ENCODE measurements at places on chromosomes 11 and 22.

GRCh38 chr22:38941488-38941987 is 15.9 kb upstream of the APOBEC3A start:
- no peak for DNase-seq

DNA sequence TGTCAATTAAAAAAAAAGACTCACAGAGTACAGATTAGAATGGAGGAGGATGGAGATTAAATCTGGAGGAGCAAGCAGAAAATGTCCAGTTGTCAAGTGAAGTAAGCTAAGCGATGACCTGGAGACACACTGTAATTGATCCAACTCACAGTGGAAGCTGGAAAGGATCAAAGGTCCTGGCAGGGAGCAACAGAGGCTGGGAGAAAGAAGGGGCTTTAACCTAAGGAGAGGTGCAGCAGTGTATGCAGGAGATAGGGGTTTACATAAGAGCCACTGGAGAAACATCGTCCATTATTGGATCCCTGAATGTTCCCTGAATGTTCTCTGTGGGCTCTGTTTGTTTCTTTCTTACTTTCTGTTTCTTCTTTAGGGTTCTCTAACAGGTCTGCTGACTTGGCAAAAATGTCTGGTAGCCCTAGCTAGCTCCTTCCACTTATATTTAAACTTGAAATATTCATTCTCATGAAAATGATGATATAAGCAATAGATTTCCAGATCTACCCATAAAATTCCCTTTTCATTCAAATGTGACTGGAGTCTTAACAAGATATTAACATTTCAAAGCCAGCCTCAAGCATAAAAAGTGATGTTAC is 30.1 kb upstream of the CAT start:
- no peak for DNase-seq

DNA sequence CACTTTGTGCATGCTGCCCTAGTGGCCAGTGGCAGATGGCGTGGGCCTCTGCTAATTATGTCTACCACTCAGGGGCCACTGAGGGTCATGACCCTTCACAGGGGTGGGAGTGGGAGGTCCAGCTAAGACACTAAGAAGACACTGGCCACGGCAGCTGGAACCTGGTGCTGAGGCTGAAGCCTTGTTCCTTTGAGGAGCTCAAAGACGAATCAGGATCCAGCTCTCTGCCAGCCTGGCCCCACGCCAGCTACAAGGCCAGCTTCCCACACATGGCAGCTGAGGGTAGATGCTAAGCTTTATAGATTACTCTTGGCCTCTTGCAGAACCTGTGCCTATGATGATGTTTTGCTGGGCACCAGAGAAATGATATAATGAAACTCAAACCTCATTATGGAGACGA is 226.3 kb downstream of the DSCAML1 start:
- no peak for DNase-seq

DNA sequence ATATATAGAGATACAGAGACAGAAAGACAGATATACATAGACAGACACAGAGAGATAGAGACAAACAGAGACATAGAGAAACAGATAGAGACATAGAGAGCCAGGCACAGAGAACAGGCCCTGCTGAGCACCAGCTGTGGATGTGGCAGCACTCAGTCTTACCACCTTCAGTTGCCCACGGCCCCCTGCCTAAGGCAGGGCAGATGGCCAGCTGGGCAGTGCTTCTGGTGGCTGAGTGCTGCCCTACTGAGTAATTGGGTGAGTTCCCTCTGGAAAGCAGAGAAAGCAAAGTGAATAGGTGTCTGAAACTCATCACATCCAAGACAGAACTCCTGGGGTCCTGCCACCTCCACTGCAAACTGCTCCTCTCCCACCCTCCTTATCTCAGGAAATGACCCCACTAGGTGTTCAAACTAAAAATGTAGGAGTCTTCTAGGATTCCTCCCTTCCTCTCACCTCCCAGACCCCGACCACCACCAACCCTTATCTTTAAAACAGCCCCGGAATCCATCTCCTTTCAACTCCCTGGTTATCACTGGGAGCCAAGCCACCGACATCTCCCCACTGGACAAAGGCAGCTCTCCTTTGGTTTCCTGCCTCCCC is 27.2 kb downstream of the SYN3 start:
- no peak for DNase-seq

GRCh38 chr22:37410174-37411055 is 16.9 kb downstream of the ELFN2 start:
- no peak for DNase-seq

DNA sequence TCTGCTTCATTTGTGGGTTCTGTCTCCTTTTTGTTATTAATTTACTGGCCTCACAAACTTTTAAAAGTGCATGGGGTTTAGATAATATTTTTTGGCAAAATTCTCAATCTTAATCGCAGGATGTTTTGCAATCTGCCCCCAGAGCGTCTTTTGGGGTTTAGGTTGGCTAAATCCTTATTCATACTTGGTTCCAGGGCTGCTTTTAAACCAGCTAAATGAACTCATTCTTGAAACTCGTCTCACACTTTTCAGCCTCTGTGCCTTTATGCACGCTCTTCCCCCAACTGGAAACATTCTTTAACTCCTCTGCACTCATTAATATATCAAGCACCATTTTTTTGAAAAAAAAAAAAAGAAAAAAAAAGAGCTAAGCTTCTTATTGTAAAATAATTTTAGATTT is 131.7 kb downstream of the KIF18A start:
- DNase-seq: no peak

DNA sequence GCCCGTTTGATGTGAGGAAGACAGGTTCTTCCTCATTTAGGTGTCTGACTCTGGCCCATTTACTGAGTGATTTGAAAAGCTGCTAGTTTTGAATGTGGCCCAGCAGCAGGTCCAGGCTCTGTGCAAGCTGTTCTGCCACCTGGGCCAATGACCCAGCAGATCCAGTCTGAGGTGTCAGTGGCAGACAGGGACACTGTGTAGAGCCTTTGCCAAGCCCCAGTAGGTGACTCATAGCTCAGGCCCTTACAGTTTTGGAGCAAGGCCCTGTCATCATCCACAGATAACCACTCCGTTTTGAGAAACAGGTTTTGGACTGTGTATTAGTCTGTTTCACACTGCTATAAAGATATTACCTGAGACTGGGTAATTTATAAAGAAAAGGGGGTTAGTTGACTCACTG is 23.9 kb downstream of the TSPAN32 start:
- DNase-seq: no peak

DNA sequence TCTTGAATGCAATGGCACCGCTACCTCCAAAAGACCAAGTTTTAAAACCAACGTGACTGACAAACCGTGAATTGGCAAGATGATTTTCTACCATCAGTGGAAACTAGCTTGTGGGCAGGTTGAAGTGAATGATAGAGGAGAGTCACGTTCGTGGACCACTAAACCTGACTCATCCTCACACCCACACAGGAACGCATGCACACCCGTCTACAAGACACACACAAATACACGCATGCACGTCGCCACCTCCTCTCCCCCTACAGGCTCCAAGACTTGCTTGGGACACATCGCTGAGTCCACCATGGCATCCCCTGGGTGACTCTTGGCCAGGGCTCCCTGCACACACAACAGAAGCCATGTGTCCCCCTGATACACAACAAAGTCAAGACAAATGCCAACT is 14.4 kb downstream of the TMPRSS6 start:
- DNase-seq: no peak

GRCh38 chr22:43385770-43386641 is 25.8 kb upstream of the MPPED1 start:
- DNase-seq: peak; percentile 74

- DNase-seq: no peak
Measured at GRCh38 chr22:23772649-23773473, at the start of gene MMP11. TSS of gene MMP11 (plus strand) at chr22:23772849. CDS start at chr22:23772871, 22 bp downstream.

- DNase-seq: no peak
Measured at GRCh38 chr11:97610854-97611253, 1221.0 kb downstream of the JRKL start.

DNA sequence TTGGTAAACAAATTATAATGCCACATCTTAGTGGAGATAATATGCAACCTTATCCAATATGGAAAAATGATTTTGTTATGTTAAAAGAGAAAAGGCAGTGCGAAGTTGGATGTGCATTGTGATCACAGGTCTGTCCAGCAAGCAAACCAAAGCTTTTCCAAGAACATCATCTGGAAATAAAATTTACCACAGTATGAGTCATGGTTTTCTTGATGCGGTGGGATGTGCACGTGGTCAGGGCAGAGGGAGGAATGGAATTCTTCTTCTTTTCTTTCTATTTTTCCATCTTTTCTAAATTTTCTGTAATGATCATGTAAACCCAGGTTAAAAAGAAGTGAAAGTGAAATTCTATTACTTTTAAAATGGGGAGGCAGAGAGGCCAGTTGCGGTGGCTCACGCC is 169.8 kb downstream of the C11orf91 start:
- no peak for DNase-seq

GRCh38 chr11:3747704-3748103 is 49.6 kb downstream of the NUP98 start:
- no peak for DNase-seq

- DNase-seq: no peak
Measured at GRCh38 chr11:11677672-11678356, 56.0 kb upstream of the GALNT18 start.

- DNase-seq: no peak
Measured at GRCh38 chr11:116511684-116512083, 261.1 kb downstream of the BUD13 start.

GRCh38 chr11:10387206-10388083 is 67.6 kb upstream of the AMPD3 start:
- DNase-seq: peak; percentile 36

- DNase-seq: no peak
Measured at GRCh38 chr22:36166518-36167220, 6.1 kb upstream of the APOL3 start.

GRCh38 chr11:42764936-42765335 is 546.9 kb upstream of the API5 start:
- no peak for DNase-seq

DNA sequence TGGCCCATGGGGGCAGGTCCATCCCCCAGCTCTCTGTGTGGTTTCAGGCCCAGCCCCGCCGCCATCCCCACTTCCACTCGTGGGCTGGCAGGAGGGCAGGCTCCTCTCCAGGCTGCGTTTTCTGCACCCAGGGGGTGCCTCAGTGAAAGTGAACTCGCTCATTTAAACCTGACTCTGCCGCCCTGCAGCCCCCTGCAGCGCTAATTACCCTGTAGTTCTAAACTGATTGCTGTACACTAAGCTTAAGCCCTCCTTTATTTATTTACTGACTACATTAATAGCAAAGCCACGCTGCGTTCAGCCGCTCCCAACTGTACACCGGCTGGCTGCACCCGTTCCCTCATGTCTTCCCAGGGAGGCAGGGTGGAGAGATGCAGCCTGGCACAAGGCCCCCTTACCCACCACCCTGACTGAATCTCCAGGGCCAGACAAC is 36.6 kb upstream of the NNMT start:
- no peak for DNase-seq

DNA sequence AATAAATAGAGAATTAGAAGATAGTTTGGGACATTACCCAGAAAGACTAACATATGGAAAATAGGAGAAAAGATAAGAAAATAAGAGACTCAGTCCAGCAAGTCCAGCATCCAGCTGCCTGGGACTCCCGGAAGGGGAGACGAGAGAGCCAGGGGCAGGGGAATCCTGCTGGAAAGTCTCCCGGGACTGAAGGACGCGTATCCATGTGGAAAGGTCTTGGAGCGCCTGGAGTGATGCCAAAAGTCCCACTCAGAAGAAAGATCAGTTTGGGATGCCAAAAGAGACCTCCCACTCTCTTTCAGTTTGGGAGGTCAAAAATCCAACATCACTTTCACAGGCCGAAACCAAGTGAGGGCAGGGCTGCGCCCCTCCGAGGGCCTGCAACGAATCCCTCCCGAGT is 30.7 kb downstream of the LRFN4 start:
- no peak for DNase-seq

DNA sequence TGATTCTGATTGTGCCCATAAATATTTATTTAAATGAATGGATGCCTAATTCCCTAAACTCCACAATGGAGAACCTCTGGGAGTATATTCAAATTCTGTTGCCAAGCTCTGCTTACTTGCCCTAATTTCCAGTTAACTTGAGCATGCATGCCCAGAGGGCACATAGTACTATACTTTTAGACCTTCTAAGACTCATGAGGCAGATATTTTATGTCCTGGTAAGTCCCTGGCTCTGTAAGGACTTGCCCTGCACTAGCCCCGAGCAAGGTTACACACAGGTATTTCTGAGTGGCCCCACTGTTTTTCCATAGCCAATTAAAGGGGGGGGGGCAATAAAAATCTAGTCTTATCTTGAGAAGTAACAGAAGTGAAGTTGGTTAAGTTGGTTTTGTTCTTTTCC is 21.1 kb upstream of the CAPRIN1 start:
- DNase-seq: no peak

DNA sequence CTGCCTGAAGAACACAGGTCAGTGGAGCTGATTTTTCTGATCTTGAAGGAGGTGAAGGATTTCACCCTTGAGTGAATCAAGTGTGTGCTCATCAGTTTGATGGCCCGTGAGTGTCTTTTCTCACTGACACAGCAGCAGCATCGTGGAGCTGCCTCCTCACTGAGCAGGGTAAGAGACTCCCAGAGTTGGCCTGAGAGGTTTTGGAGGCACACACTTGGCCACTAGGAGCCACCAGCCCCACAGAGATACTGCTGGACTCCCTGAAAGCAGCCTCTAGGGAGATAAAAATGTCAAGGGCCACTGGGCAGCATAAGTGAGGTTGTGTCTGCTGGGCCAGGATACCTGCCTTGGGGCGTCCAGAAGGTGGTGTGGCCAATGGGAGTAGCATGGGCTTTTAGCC is 245.4 kb downstream of the GRIK4 start:
- no peak for DNase-seq

- no peak for DNase-seq
Measured at GRCh38 chr11:58805065-58805464, 39.4 kb downstream of the GLYATL2 start.

- no peak for DNase-seq
Measured at GRCh38 chr22:20967697-20968211, 699 bp downstream of the AIFM3 start.

GRCh38 chr11:76676636-76677457 is 6.3 kb upstream of the LRRC32 start:
- no peak for DNase-seq

DNA sequence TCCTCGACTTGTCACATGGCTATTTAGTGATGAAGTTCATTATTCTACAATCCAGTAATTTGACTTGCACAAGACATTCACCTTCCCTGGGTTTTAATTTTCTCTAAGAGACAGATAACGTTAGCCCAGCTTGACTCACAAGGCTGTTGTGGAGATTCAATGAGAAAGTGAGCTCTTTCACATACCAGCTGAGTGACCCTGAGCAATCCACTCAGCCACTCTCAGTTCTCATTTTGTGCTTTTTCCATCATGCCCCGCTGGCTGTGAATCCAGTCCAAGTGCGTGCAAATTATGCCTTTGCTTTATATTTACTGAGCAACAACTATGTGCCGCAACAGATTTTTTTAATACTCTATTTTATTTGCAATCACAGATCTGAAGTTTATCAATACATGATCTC is 176.5 kb downstream of the LARGE1 start:
- DNase-seq: no peak

- no peak for DNase-seq
Measured at GRCh38 chr11:31987118-31988005, 103.5 kb upstream of the RCN1 start.

- no peak for DNase-seq
Measured at GRCh38 chr11:70065318-70066135, 12.6 kb upstream of the ANO1 start.

Measured in left renal pelvis (tissue), 4 donors.